Breast epithelium (tissue), 4 donors: ENCODE measurements at places on chromosomes 4 and X. TPM values are rescaled to one million over a fixed set of nuclear protein-coding genes. Genes with fewer than 3 reads are reported as not detected.

DNA sequence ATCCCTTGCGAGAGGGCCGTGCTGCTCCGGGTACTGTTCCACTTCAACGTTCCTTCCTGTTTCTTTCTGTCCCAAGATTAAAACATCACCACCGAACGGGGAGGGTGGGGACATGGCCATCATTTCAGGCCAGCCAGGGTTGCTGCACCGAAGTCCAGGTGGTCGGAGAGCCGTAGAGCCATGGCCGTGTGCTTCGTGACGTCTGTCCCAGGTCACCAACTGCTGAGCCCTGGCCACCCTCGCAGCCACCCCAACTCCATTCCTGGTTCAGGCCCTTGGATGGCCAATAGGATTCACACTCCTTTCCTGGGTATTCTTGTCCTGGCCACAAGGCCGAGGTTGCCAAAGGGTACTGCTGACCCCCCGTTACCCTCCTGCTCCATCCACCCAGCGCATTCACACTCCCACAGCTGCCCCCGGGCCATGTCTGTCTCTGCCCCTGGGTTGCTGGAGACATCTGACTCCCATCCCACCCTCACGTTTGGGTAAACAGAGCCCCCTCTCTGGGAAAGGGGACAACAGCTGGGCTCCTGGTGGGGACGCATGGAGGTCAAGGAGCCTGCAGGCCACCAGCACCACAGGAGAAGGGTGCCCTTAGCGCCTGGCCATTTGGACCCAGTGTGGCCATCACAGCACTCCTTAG is 103.2 kb downstream of the HMX1 start:
- no peak for DNase-seq

DNA sequence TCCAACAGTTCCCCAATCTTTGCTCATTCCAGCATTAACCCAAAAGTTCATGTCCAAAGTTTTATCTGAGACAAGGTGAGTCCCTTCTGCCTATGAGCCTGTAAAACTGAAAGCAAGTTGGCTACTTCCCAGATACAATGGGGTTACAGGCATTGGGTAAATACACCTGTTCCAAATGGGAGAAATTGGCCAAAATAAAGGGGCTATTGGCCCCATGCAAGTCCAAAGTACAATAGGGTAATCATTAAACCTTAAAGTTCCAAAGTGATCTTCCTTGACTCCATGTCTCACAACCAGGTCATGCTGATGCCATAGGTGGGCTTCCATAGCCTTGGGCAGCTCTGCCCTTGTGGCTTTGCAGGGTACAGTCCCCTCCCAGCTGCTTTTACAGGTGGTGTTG is 511.7 kb upstream of the KLHL4 start:
- no peak for DNase-seq

DNA sequence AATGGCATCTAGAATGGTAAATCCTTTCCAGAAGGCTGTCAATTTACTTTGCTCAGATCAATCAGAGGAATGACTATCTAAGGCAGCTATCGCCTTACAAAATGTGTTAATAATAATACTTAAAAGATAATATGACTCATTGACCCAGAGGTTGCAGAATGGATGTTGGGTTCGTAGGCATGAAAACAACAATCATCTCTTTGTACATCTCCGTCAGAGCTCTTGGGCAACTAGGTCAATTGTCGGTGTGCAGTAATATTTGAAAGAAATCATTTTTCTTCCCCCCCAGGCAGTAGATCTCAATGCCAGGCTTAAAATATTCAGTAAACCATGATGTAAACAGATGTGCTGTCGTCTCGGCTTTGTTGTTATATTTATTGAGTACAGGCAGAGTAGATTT is 165.1 kb downstream of the CAMK2D start:
- no peak for DNase-seq

- no peak for DNase-seq
These were observed 70.4 kb downstream of the OR13H1 start for GRCh38 chrX:131614241-131614640.

DNA sequence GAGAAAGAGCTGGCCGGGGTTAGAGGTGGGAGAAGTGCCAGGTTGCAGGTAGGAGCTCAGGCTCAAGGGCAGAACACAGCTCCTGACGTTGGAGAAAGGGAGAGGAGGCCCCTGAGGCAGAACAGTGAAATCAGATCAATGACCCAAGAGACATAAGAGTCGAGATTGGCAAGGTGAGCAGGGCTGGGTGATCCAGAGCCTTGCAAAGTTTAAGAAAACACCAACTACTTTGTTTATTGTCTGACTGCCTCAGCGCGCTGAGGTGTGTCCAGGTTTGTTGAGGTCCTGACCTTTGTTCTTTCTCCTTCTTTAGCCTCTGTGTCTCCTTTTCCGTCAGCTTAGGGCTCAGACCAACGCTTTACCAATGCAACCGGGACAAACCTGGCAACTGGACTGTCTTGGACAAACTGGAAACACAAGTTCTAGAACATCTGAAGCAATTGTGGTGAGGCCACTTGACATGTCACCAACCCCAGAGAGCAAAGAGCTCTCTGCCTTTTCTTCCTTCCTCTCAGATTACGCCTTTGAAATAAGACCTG is 28.3 kb downstream of the CHRNA9 start:
- peak; percentile 71 for DNase-seq

The SSX2B gene
- total RNA-seq: not detected

DNA sequence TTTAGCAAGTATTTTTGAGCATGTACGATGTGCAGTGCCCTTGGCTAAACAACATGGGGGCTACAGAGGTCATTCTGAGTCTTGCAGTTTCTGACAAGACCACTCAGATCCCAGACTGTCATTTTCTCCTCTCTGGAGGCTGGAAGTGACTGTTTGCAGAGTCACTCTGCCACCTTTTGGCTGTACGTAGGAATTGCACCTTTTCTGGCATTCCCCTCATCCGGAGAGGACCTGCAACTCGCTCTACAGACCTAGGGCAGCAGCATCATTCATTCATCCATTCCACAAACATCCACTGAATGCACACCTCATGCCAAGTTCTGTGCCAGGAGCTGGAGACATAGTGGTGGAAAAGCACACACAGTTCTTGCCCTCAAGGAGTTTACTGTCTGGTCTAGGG is 160.4 kb upstream of the GPR101 start:
- no peak for DNase-seq

GRCh38 chrX:115018040-115018647 is 728 bp upstream of the IL13RA2 start:
- no peak for DNase-seq

GRCh38 chr4:82601242-82602015 is 39.6 kb upstream of the TMEM150C start:
- no peak for DNase-seq

GRCh38 chrX:41723826-41724225 is at the start of gene GPR82:
Gene GPR82, plus strand, starts transcription at chrX:41724181. Its CDS starts 2,846 bp downstream, at chrX:41727027.
- DNase-seq: no peak

The TLR10 gene
- 1.3 TPM for total RNA-seq

The DDIT4L gene
- 1.8 TPM for total RNA-seq
